ENCODE measurements at places on chromosomes 3 and 15. TPM values are rescaled to one million over a fixed set of nuclear protein-coding genes. Genes with fewer than 3 reads are reported as not detected.

The PDIA3 gene
- 161 TPM for total RNA-seq

The SLC9A9 gene
- 4.5 TPM for total RNA-seq

The CYP1A2 gene
- total RNA-seq: not detected

The A4GNT gene
- not detected for total RNA-seq

The MESP2 gene
- total RNA-seq: 1.3 TPM

The TRIM42 gene
- not detected for total RNA-seq

The POU1F1 gene
- total RNA-seq: not detected

The AP4E1 gene
- 5.9 TPM for total RNA-seq

The FBXW12 gene
- total RNA-seq: not detected

The TM4SF18 gene
- total RNA-seq: under 0.01 TPM

The CFAP91 gene
- 0.50 TPM for total RNA-seq

The ANKRD28 gene
- 84.4 TPM for total RNA-seq

The GCHFR gene
- total RNA-seq: 4.2 TPM

Data from bronchus fibroblast of lung (primary cell).